ENCODE measurements at places on chromosomes 7 and 10.
A peak's percentile ranks its signal among the peaks of the same experiment; 100 is the strongest.

- DNase-seq = no peak
These were observed 409.4 kb upstream of the FZD8 start for GRCh38 chr10:36051500-36051991.

GRCh38 chr10:24091256-24091655 is 117.7 kb upstream of the KIAA1217 start:
- DNase-seq = no peak

GRCh38 chr10:126628746-126629145 is 41.7 kb downstream of the C10orf90 start:
- DNase-seq = peak; percentile 90

DNA sequence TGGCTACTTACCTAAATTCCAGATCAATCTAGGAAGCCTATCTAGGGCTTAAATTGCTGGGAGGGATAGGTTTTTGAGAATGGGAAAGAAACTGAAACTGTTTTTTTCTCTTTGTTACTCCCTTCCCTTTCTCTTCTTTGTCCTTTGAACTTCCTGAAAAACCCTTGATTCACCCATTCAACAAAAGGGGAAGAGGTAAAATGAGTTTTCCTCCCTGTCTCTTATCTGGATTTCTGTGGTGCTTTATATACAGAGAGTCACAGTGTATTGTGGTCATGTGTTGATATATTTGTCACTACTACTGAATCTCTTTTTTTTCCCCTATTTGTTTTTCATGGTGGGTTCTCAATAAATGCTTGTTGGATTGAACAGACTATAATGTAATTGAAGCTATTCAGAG is 19.8 kb upstream of the NUP205 start:
- peak; percentile 8 for DNase-seq

GRCh38 chr7:97499204-97499603 is 232.7 kb upstream of the TAC1 start:
- DNase-seq = peak; percentile 37
